ENCODE measurements at places on chromosomes 3 and 15.

DNA sequence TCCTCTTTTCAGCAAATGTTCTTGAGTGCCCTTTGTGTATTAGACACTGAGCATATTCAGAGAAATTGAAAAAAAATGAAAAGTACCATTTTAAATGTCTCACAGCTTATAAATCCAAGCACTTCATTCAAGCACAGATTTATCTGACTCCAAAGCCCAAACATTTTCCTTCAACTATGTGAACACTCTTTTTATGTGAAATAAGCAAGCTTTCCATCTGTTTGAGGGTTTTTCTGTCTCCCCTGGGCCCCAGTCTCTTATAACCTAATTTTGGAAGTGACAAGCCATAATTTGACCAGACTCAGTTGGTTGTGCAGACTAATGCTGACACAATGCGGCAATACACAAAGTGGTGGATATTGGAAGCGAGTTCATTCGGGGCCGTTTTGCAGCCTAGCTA lies 170.3 kb downstream of the CNTN6 start:
- DNase-seq: no peak

DNA sequence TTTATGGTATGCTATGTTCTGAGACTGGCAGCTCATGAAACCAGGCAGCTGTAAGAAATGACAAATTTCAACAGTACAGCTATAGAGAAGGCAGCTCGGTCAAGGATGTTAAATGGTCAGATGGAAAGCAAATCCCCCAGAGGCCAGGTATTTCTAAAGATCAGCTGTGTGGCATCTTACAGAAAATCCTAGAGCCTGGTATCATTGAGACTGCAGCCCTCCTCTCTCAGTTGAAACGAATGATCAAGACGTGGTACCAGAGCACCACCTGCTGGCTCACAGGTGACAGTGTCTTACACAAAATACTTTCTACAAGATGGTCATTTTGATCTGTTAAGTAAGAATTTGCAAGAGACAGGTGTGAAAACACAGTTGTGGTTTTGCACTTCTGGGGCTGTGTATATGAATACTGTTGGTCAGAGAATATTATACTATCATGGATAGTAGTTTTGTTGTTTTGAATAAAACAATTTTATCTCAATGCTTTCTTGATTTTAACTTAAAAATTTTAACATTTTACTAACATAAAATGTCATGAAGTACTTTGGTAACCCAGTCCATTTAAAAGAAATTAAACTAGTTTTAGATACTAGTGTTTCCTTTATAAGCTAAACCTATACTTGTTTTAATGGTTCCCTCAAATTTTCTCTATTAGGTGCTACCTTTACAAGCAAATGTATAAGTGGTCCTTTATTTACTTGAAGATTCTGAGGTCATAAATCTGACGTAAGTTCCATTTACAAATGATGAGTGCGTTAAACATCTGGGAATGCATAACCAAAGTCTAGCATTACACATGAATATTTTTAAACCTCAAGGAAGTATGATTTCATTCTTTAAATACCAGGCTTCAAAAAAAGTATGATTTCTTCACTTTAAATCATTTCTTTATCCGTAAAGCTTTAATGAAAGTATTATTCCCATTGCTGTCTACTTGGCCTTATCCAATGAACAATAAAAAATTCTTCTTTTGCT lies 121.8 kb downstream of the PDZRN3 start:
- DNase-seq: peak; percentile 65

- no peak for DNase-seq
Observed at GRCh38 chr3:8442993-8443650, 58.5 kb upstream of the LMCD1 start.

DNA sequence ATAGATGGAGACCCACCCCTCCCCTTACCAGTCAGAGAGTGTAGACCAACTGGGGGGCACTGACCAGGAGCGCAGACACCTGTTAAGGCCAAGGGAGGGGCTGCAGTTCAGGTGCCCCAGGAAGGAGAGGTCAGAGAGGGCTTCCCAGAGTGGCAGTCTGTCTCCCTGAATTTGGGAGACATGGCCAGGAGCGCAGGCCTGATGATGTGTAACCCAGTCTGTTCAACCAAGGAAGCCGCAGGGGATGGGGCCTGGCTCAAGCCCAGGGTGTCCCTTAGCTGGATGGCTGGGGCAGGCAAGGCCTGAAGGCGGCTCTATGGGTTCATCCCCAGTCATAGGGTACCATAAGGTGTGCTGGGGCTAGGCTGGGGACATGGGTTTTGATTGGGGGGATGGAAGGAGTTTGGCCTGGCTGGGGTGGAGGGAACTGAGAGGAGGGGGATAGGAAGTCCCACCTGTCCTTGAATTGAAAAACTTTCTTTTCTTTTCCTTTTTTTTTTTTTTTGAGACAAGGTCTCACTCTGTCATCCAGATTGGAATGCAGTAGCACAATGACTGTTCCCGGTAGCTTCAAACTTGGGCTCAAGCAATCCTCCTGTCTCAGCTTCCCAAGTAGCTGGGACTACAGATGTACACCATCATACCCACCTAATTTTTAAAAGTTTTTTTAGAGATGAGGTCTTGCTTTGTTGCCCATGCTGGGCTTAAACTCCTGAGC lies 75.7 kb downstream of the SMAD6 start:
- DNase-seq: no peak

- no peak for DNase-seq
Observed at GRCh38 chr15:63389902-63390670, 8.4 kb upstream of the CA12 start.

DNA sequence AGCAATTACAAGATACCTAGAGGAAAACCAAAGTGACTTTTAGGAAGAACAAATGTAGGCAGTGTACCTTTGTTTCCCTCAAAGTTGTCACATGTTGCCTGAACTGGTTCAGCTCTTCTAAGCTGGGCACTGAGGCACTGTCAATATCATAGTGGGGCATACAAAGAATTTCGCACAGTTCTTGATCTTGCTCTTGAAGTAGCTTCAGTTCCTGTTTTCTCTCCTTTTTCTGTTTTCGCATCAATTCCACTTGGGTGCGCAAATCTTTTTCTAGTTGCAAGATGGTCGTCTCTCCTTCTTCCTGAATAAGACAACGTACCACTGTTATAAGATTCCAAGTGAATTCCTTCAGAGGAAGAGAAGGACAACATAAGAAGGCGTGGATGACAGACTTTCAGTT lies 12.7 kb downstream of the PRC1 start:
- DNase-seq: peak; percentile 60

DNA sequence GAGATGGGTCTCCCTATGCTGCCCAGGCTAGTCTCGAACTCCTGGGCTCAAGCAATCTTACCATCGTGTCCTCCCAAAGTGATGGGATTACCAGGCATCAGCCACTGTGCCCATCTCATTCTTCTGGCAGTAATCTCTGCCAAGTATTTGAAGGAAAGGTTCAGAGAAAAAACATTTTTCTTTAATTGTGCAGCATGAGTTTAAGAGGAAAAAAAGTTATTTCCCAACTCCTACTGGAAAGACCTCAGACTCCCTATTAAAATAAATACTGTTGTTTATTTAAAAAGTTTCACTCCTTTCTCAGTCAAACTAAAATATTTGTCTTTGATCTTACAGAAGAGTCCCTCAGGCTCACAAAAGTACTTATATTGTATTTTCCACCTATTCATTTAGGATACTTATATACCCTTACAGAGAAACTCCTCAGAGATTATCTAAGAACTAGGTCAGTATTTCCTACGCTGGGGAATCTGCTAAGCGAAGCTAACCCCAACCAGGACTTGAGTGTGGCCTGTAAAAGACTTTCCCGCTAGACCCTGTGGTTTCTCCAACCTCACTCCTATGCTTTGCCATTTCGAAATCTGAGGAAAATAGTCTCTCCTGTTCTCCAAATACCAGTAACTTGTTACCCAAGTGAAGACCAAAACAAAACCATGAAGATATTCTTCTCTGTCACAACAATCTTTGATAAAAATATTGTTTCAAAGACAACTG lies 28.7 kb downstream of the WWTR1 start:
- DNase-seq: no peak

GRCh38 chr15:94353488-94353820 lies 122.1 kb downstream of the MCTP2 start:
- DNase-seq: no peak

DNA sequence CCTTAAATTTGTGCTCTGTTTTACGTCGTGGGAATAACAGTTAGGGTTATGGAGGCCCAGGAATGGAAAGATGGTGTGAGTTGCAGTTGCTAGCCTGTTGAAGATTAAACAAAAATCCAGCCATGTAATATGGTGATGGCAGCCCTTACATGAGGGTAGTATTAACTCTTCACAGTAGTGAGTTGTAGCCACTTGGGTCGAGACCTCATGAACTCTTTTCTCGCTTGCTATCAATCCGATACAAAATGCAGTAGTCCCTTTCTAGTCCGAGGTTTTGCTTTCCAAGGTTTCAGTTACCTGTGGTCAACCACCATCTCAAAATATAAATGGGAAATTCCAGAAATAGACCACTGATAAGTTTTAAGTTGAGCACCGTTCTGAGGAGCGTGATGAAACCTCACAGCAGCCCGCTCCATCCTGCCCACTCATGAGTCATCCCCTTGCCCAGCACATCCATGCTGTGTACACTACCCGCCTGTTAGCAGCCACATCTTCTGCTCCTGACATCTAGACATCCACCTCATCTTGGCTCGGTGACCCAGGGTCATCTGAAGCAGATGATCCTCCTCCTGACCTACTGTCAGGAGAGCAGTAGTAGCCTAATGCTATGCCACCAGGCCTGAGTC lies 177.9 kb downstream of the CDIN1 start:
- DNase-seq: no peak

DNA sequence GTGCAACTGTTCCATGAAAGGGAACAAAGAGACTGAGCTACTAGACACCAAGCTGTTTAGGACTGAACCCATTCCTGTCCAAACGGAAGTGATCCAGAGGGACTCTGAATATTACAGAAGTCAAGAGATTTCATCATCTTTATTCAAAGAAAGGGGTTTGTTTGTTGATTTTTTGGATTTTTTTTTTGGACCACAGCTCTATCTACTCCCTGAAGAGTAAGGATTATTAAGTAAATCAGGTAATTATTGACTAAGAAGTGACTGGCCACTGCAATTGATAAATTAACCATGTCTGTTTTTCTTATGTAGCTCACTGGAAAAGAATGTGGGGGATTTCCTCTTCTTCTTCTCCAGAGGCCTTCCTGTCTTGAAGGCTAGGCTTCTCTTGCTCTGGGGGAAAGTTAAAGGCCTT lies 146.6 kb upstream of the TPM1 start:
- DNase-seq: no peak

DNA sequence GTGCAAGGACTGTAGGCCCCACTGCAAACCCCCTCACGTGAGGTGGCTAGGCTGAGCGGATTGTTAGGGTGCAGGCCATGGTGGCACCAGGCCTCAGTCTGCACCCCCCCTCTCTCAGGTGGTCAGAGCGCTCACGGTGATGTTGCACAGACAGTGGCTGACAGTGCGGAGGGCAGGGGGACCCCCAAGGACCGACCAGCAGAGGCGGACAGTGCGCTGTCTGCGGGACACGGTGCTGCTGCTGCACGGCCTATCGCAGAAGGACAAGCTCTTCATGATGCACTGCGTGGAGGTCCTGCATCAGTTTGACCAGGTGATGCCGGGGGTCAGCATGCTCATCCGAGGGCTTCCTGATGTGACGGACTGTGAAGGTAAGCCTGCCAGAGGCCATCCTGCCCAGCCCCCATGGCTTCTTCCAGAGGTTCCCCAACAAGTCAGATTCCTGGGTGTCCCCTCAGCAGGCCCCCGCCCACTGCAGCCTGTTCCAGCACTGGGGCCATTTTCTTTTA lies 18.2 kb downstream of the ATRIP start:
- no peak for DNase-seq

- DNase-seq: no peak
Observed at GRCh38 chr3:31762888-31763351, 218.1 kb downstream of the OSBPL10 start.

GRCh38 chr3:31247850-31248562 lies 284.7 kb upstream of the STT3B start:
- DNase-seq: no peak

DNA sequence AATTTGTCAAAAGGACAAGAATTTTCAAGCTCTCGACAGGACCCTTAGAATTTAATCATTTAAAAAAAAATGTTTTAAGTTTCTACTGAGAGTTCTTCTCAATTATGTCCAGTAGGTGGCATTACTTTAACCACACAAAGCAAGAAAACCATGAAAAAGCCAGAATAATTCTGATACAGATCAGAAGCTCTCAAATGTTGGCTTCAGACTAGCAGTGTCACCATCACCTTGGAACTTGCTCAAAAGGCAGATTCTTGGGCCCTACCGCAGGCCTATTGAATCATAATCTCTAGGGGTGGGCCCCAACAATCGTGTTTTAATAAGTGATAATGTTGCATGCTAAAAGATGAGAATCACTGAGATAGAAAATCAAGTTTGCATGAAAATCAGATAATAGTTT lies 99.5 kb upstream of the KCNMB2 start:
- DNase-seq: peak; percentile 47

DNA sequence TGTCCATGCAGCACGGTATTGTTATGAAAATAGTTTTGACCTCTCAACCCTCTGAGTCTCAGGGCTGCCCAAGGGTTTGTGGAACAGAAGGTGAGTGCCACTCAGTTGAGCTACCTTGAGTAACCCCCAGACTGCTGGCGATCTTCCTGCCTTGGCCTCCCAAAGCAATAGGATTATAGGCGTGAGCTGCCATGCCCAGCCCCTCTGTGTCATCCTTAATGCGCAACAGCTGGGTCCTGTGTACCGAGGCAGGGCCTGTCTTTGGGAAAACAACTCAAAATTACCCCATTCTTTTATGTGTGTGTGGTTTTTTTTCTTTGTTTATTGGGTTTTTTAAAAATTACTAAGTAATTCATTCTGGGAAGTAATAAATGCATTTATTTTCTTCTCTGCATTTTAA lies 78.3 kb upstream of the TPM1 start:
- no peak for DNase-seq

GRCh38 chr15:60912984-60913697 lies 316.0 kb downstream of the RORA start:
- no peak for DNase-seq

GRCh38 chr15:38486936-38487335 lies 33.0 kb downstream of the FAM98B start:
- no peak for DNase-seq

GRCh38 chr3:94626573-94626972 lies 563.7 kb downstream of the NSUN3 start:
- no peak for DNase-seq

DNA sequence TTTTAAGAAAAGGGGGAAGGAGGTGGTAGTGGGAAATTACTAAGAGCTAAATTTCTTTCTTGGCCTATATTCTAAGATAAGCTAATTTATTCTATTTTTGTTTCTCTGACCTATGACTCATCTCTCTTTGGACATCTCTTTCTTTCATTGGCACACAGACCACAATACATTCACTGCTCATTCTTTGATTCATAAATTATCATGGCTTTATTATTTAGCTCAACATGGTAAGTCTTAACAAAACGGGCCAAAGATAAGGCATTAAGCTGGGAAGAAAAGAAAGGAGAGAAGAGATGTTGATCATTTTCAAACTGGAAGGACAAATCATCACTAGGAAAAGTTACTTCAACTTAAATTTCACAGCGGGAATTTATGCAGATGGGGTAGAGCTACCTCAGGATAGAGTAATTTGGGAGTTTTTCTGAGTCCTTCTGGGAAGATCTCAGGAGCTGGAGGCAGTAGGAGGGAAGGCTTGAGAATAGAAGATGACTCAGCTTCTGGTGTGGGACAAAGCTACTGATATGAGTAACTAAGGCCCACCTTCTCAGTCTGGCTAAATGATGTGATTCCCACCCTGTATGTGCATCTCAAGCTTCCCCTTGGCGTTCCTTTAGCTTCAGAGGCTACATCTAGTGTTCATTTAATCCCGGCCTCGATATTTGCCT lies 7.5 kb upstream of the ALCAM start:
- no peak for DNase-seq

Measured in GM12864 (cell line).